Stimulated activated CD8-positive, alpha-beta memory T cell treated with anti-CD3 and anti-CD28 coated beads, Interleukin-4, amount 100 ng/mL, for 1 hour (primary cell): ENCODE measurements at places on chromosomes 1 and 21.

- no peak for DNase-seq
These were observed 5.2 kb upstream of the ERRFI1 start for GRCh38 chr1:8031176-8031785.

DNA sequence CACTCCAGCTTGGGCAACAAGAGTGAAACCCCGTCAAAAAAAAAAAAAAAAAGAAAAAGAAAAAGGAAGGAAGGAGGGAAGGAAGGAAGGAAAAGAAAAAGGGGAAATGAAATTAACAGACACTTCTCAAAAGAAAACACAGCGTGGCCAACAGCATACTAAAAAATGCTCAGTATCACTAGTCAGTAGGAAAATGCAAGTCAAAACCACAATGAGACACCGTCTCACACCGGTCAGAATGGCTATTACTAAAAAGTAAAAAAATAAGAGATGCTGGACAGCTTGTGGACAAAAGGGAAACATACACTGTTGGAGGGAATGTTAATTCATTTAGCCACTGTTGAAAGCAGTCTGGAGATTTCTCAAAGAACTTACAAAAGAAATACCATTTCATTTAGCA, 369.5 kb upstream of the BRINP3 start:
- no peak for DNase-seq

DNA sequence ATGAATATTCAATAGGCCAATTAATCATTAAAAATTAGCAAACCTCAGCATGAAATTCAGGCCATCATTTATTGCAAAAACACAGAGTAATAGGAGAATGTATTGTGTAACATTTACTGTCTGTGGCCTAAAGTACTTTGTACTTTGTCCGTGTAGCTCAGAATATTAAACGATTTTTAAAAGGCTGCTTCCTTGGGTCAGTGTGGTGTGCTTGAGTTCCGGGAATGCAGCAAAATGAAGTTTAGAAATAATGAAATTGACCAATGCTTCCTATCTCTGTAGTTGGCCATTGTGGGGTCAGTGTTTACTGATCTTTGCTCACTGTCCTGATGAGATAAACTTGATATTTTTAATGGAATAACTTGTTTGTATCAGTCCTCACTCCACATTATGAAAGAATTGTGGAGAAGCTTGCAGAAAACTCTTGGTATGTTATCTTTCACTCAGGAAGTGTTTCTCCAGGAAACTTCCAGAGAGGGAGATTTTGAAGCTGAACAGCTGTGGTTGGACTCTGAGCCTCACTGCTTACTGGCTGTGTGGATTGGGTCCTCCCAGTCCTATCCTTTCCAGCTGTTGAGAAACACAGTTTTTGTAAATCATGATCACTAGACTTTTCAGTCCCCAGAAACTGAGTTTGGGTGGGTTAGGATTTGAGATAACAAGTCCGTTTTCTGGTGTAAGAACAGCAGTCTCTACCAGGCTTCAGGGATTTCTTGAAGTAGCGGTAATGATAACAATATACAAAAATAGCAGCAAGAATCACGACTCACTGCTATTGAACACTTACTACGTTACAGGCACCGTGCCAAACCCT, 19.2 kb upstream of the MTARC1 start:
- no peak for DNase-seq

DNA sequence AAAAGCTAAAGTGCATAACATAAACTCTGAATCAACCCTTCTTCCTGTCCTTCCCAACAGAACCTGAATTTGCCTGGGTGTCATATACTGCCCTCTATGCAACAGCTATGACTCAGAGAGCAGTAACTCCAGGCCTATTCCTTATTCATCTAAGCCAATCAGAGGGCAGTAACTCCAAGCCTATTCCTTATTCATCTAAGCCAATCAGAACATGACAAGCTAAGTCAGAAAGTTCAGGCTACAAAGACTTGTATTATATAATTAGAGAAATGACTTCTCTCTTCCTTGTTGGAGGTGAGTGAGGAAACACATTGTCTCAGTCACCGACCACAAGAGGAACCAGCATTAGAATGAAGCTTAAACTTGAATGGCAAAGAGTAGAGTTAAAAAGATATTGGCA, 26.2 kb upstream of the TADA1 start:
- DNase-seq: no peak

- DNase-seq: no peak
These were observed 10.8 kb upstream of the IER5 start for GRCh38 chr1:181077576-181078242.

GRCh38 chr1:162670928-162671663, 38.8 kb downstream of the DDR2 start:
- no peak for DNase-seq

- DNase-seq: no peak
These were observed 23.1 kb upstream of the RSPO1 start for GRCh38 chr1:37657620-37658412.

GRCh38 chr21:31671146-31671716, 11.7 kb downstream of the SOD1 start:
- no peak for DNase-seq

- DNase-seq: no peak
These were observed 18.7 kb downstream of the LRRC3 start for GRCh38 chr21:44473915-44474555.

DNA sequence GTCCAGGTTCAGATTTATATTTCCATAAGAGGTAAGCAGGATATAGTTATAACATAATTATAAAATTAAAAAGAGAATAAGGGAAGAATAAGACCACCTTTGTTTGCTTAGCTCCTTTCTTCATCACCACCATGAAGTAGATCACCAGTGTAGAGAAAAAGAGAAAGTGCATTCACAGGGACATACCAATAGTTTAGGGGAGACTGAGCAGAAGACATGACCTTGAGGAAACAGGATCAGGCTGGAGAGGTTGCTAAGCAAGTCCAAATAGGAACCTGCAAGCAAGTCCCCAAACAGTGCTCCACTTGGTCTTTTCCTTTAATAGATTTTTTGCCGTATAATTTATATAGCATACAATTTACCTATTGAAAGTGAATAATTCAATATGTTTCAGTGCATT, 63.0 kb downstream of the KCNT2 start:
- DNase-seq: no peak

GRCh38 chr1:66696771-66697170, 55.5 kb upstream of the DYNLT5 start:
- no peak for DNase-seq

DNA sequence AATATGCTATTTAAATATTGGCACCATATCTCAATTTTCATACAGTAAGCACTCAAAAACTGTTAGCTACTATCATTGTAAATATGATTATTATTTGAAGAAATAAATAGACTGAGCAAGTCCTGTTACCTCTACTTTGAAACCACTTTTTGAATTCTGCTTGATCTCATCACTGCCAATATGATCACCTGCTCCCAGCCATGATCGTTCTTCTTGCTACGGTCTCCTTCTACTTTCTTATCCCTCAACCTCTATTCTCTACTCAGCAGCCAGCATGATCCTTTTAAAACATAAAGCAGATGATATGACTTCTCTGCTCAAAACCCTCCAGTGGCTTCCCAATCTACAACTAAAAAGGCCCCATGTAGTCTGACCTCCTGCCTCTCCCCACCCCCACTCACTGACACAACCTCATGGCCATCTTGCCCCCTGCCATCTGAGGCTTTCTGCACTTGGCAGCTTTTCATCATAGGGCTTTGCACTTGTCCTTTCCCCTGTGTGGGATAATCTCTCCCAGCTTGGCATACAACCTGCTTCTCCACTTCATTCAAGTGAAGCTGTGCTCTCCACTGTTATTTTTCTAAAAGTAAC, 27.2 kb downstream of the CD34 start:
- no peak for DNase-seq
